ENCODE measurements at places on chromosomes 16 and 17.

GRCh38 chr16:73669535-73670274 lies 621.8 kb upstream of the ZFHX3 start:
- DNase-seq = no peak

DNA sequence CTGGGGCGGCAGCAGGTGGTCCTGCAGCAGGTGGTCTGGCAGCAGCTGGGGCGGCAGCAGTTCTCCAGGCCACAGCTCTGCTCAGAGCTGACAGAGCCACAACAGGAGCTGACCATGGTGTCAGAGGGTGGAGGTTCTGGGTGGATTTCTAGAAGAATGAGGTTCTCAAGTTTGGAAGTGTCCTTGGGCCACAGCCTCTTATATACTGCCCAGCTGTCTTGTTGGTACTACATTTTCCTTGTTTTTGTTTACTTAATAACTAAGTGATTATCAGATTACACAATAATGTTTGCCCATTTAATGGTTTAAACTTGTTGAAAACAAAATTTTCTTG lies at the start of gene KRTAP4-5:
TSS of gene KRTAP4-5 (minus strand) at position 174 of the 334 bp plus-strand sequence. CDS start at position 116, 58 bp downstream.
- DNase-seq = no peak

DNA sequence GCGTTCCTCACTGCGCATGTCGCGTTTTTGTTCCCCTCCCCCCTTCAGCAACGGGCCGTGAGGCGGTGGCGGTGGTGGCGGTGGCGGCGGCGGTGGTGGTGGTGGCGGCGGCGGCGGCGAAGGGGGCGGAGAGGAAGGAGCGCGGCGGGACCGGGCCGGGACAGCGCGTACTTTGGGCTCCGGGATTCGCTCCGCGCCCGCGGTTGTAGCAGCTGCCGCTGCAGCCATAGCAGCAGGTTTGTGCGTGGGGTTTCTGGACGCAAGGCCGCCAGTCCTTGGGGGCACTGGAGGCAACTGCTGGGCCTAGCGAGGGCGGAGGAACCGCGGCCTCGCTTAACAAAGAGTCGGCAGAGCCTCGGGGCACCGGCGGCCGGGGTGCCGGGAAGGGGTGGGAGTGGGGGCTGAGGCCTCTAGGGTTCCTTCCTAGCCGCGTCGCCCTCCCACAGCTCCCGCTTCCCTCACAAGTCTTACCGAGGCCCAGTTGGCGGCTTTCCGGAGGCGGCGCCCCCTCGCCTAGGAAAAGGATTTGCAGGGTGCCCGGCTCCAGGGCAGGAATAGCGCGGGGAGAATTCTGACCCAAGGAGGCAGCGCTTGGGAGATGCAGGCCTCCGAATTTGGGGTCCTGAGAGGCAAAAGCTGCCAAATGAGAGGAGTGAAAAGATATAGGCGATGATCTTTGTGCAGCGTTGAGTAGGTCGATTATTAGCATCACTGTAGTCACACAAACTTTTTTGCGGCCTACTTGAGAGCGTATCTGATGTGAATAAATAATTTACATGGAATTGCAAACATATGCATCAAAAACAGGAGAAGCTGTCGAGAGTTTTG lies at the start of gene DDX42:
TSS of gene DDX42 (plus strand) at position 30 of the 828 bp plus-strand sequence. CDS start 12,880 bp downstream, outside the sequence.
- no peak for DNase-seq

- no peak for DNase-seq
Measured at GRCh38 chr16:11539641-11540050, 47.1 kb downstream of the LITAF start.

GRCh38 chr16:84416407-84417321 lies 48.3 kb downstream of the ATP2C2 start:
- no peak for DNase-seq

DNA sequence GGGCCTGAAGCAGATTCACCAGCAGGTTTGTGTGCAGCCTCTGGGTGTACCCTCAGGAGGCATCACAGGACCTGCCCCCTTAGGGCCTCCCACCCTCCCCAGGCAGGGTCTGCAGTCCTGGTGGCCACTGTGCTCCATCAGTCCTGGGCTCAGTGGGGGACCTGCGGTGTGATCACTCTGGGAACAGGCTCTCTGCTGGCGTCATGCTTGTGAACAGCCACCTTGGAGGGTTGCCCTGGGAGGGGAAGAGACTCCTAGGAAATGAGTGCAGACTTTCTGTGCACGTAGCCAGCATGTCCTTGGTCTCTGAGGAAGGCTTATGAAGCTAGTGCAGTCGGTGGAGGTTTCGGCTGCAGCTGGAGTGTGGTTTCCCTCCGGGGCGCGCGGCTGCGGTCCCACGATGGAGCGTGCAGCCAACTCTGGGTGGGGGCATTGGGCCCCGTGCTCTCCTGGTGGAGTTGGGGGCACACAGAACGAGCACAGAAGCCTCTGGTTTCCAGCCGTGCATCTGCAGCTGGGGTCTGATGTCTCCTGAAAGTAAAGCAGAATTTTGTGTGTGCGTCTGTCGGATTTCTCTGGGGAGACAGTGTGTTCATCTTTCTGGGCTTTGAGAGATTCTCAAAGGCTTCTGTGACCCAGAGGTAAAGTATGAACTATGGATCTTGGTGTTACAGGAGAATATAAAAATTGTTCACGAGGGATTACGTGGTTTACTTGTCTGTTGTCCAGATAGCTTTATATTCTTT lies 68.1 kb upstream of the ZNF750 start:
- no peak for DNase-seq

GRCh38 chr17:7437950-7438614 lies 1.2 kb upstream of the FGF11 start:
- peak; percentile 66 for DNase-seq

DNA sequence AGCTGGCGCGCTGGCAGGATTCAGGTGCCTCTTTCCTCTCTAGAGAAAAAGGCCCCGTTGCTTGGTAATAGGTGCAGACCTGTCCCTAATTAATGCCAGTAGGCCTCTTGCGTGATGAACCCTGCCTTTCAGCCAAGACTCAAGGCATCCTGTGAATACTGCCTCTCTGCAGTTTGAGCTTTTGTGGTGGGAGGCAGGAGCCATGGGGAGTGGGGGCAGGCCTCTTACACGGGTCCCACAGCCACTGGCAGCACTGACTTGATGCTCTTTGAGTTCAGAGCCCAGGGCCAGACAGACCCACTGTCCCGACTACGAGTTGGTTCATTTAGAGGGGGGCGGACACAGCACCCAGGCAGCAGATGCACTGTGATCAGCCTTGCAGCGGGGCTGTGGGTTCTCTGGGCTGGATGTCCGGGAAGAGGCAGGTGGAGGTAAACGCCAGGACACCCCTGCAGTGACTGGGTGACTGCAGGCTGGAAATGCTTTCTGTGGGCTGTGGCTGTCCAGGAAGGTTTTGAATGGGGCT lies 237.0 kb downstream of the SEC14L1 start:
- no peak for DNase-seq

- no peak for DNase-seq
Measured at GRCh38 chr17:41939693-41940090, 9.3 kb downstream of the ODAD4 start.

GRCh38 chr17:63555500-63556156 lies 5.4 kb downstream of the DCAF7 start:
- no peak for DNase-seq

DNA sequence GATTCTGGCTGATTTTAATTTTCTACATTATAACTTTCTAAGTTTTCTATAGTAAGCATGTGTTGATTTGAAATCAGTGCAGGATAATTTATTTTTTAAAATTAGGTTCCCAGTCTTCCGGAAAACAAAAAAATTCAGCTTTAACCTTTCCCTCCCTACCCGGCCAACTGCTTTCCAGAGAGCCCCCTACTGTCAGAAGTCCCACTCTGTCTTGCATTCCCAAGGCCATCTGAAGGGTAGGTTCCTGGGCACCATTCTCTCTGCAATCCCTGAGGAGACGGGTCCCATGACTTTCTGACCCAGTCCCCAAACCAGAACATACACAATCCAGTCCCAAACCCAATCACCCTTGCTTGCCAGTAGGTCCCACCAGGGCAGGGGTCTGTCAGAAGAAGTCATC lies 200.3 kb downstream of the CYLD start:
- DNase-seq = no peak

DNA sequence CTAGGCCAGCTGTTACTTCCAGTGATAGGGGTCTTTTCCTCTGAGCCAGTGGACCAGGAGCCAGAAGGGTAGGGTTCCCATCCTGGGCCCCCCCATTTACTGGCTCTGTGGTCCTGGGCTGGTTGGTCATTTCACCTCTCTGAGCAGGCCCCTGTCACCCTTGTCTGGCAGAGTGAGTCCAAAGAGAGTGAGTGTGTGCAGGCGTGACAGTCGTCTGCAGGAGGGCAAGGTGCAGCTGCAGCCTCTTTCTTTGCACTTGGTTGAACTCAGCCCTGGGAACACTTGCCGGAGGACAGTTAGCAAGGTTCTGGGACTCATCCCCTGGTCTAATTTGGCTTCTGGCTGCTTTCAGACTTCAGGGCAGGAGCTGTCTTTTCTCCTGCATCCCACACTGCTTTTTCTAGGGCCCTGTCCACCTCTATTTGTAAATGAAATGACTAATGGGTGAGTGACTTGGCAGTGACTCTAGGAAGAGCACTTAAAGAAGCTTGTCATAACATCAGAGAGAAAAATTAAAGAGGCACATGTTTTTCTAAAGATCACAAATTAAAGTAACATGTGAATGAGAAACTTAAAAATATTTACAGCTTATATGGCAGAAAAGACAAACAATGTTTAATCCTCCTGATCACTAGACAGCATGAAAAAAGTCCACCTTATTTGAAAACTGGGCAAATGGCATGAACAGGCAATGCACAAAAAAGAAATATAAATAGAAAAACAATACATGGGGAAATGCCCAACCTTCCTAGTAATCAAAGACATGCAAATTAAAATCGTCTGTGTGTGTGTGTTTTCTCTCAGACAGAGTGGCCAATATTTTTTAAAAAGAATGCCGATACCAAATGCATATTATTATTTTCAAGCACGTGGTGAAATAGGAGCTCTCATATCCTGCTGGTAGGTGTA lies 137.5 kb downstream of the NTN1 start:
- no peak for DNase-seq

DNA sequence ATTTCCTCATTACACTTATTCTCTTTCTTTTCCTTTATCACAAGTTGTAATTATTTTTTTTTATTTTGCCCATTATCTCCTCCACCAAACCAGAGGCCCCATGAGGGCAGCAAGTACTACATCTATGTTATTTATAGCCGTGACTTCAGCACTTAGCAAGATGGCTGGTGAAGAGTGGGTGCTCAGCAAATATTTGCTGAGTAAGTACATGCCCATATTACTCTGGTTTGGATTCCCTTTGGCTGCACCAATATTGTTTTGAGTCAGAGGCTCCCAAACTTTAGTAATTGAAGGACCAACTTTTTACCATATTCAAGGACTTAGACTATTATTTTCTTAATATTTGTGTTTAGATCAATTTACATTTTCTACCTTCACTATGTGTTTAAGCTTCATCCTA lies 83.2 kb downstream of the HS3ST2 start:
- DNase-seq = no peak

DNA sequence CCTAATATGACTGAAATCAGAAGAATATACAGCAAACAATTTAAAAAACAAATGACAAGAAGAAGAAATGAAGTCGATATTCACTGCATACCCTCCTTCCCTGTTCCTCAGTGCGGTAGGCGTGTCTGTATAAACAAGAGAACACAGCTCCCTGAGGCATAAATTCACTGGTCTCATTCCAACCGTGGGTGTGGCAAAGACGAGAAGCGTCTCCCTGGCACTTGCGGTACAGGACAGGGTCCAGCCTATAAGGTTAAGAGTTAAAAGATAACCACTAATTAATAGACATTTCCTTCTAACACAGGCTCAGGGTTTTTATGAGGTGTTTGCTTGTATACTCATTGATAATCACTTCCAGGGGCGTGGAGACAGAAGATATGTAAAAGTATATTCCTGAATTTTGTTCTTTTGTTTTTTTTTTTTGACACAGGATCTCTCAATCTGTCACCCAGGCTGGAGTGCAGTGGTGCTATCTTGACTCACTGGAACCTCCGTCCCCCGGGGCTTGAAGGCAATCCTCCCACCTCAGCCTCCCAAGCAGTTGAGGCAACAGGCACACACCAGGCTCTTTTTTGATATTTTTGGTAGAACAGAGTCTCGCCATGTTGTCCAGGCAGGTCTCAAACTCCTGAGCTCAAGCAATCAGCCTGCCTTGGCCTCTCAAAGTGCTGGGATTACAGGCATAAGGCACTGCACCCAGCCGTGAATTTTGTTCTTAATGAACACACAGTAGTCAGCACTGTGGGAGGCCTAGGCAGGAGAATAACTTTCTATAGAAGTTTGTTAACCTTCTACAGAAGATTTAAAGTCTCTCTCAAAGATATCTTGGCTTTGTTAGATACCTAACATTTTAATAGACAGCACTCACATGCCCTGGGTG lies 59.1 kb upstream of the CLEC18B start:
- DNase-seq = no peak

DNA sequence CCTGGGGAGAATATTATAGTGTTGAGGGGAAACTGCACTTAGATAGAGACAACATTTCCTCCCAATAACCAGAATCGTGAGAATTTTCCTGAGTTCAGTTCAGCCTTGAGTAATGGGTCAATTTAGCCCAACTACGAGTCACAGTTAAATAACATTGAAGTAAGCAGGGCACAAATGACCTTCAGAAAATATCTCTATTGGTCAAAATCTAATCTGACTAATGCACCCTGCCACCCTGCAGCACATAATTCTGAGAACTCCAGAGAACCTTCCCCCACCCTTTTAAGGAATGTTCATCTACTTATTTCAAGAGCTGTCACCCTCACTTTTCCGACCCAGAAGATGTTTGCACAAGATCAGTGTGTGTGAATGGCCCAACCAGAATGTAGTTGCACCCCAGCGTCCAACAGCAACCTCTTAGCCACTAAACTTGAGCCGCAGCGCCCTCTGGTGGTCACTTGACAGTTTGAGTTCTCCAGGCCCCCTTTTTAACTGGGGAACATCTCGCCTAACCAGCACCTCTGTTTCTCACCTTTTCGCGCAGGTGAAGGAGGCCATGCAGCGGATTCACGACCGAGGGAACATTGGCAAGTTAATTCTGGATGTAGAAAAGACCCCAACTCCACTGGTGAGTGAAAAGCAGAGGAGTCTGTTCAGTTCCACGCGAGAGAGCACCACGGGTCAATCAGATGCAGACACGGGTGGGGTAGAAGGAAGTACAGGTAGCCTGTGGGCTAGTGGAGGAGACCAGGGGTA lies 50.9 kb upstream of the CLEC3A start:
- DNase-seq = peak; percentile 56

DNA sequence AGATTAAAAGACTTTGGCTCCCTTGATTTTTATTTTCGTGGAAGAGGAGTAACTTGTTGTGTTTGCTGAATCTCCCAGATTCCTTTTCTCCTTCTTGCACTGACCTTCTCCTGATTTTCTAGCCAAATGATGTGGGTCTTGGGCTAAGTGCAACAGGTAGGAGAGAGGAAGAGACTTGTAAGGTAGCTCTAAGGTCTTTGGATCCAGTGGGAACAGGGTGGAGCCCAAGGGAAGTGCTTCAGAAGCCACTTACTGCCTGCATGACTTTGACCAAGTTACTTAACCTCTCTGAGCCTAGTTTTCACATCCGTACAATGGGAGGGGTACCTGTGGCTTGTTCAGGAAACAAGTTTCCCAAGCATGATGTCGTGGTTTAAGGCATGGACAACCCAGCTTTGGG lies 111.3 kb upstream of the IRX3 start:
- no peak for DNase-seq

DNA sequence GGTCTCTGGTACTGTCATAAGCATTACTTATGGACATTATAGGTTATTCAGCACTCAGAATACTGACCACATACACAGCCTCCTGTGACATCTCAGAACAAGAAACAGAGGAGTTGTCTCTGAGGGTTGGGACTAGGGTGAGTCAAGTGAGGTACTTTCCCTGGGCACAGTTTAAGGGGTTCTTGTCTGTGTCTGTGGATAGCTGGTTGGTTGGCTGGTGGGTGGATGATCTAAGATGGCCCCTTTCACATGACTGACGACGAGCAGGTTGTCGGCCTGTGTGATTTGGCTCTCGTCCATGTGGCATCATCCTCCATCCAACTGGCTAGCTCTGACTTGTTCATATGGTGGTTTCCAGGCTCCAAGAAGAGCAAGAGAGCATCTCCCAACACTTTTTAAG lies 163.9 kb downstream of the PRKCB start:
- DNase-seq = no peak
